ENCODE measurements at places on chromosomes 3 and 15. TPM values are rescaled to one million over a fixed set of nuclear protein-coding genes. Genes with fewer than 3 reads are reported as not detected.

- H3K4me3 ChIP-seq, result peak overlapping the region; percentile 57
- peaks cover 4% of the 10 kb centered on the region for H3K4me1 ChIP-seq
- no peak for DNase-seq
- peaks cover 26% of the 10 kb centered on the region for H3K36me3 ChIP-seq
- H3K27me3 ChIP-seq, result no peaks in the 10 kb centered on the region
- H3K27ac ChIP-seq, result peak overlapping the region; percentile 79
Measured at GRCh38 chr3:47010111-47010712, 30.7 kb downstream of the NBEAL2 start.

DNA sequence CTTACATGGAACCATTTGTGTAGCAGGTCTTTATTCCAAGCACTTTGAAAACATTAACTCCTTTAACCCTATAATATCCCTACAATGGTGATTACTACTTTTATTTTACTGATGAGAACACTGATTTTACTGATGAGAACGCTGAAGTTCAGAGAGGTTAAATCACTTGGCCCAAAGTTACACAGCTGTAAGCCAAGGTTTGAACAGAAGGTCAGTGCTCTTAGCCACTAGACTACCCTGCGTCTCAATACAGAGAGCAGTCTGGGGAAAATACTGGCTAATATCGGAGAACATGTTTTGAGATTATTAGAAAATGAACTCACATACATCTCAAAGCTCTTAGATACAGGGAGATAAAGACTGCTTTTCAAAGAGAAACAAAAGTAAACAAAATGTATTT, 827.2 kb downstream of the FHIT start:
- no peak overlapping the region for H3K4me3 ChIP-seq
- no peaks in the 10 kb centered on the region for H3K4me1 ChIP-seq
- H3K36me3 ChIP-seq, result no peaks in the 10 kb centered on the region
- no peaks in the 10 kb centered on the region for H3K27me3 ChIP-seq
- H3K27ac ChIP-seq, result no peak overlapping the region
- no peak for DNase-seq

The THSD4 gene
- not detected for total RNA-seq

The SLC22A14 gene
- not detected for total RNA-seq

DNA sequence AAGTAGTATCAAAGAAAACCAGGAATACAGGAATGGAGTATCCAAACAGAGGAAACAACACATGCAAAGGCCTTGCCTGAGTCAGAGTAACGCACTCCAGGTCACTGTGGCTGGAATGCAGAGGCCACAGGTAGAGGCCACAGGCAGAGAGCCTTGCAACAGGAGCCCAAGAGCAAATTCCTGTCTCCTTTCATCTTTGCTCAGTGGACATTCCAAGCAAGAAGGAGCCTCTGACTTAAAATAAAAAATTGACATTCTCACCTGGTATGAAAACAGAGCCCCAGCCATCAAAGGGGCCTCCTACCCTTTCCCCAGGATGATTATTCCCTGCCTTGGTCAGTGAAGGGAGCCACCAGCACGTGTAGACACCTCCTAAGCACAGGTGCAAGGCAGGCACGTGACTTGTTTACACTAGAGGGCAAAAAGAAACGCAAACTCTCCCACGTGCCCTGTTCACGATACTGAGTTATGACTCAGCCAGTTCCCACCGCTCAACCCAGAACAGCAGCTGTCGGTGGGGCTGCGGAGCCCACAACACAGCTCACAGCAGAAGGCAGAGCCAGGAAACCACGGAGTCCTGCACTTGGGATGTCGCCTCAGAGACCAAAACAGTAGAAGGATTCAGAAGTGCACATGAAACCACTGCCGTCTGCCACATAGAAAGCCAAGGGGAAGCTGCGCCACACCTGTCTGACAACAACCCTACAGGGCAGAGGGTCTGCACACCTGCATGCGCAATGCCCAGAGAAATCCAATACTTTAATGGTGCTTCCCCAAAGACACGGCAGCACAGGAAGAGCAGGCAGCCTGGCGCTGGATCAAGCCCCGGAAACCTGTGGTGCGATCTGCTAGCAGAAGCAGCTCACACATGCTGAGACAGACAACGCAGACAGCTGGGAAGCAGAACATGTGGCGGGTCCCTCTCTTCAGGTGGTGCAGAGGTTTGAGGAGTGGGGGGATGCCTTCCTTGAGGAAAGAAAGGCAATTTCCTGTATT, 52.1 kb downstream of the ITGB5 start:
- H3K4me1 ChIP-seq, result peaks cover 14% of the 10 kb centered on the region
- peak overlapping the region; percentile 56 for H3K4me3 ChIP-seq
- peaks cover 14% of the 10 kb centered on the region for H3K27me3 ChIP-seq
- H3K36me3 ChIP-seq, result no peaks in the 10 kb centered on the region

DNA sequence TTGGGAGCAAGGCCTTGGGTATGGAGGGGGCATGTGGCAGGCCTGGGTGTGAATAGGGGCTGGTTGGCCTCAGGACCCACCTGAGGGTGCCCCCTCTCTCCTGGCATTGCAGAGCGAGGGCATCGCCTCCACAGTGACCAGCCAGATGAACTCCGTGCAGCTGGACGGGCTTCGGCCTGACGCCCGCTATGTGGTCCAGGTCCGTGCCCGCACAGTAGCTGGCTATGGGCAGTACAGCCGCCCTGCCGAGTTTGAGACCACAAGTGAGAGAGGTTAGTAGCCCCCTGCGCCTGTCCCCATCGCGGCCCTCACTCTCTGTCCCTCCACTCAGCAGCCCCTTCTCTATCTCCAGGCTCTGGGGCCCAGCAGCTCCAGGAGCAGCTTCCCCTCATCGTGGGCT, 16.0 kb downstream of the EPHB3 start:
- DNase-seq, result no peak
- no peaks in the 10 kb centered on the region for H3K36me3 ChIP-seq
- H3K4me1 ChIP-seq, result no peaks in the 10 kb centered on the region
- peaks cover 2% of the 10 kb centered on the region for H3K27me3 ChIP-seq
- H3K27ac ChIP-seq, result no peak overlapping the region

The SEMA3B gene
- total RNA-seq, result 1.6 TPM

GRCh38 chr3:108985844-108986243, 32.2 kb upstream of the GUCA1C start:
- peaks cover 18% of the 10 kb centered on the region for H3K27me3 ChIP-seq
- no peak for DNase-seq
- no peak overlapping the region for H3K4me3 ChIP-seq
- no peaks in the 10 kb centered on the region for H3K4me1 ChIP-seq

- no peaks in the 10 kb centered on the region for H3K27me3 ChIP-seq
- H3K36me3 ChIP-seq, result no peaks in the 10 kb centered on the region
Measured at GRCh38 chr3:196700801-196701200, 11.2 kb downstream of the CEP19 start.

DNA sequence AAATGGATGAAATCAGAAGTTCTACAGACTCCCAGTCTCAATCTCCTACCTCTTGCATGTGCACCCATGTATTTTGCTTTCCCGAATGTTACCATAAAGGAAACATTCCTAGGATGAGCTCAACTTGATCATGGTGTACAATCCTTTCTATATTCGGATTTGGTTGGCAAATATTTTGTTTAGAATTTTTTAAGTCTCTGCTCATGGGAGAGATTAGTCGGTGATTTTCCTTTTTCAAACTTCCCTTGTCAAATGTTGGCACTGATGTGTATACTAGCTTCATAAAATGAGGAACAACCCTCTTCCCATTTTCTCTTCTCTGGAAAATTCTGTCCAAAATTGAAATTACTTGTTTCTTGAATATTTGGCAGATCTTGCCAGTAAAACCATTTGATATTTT, 317.6 kb upstream of the RASGRP1 start:
- H3K4me3 ChIP-seq, result no peak overlapping the region
- no peak overlapping the region for H3K27ac ChIP-seq
- DNase-seq, result no peak
- peaks cover 3% of the 10 kb centered on the region for H3K27me3 ChIP-seq

The GCNT3 gene
- total RNA-seq, result not detected

DNA sequence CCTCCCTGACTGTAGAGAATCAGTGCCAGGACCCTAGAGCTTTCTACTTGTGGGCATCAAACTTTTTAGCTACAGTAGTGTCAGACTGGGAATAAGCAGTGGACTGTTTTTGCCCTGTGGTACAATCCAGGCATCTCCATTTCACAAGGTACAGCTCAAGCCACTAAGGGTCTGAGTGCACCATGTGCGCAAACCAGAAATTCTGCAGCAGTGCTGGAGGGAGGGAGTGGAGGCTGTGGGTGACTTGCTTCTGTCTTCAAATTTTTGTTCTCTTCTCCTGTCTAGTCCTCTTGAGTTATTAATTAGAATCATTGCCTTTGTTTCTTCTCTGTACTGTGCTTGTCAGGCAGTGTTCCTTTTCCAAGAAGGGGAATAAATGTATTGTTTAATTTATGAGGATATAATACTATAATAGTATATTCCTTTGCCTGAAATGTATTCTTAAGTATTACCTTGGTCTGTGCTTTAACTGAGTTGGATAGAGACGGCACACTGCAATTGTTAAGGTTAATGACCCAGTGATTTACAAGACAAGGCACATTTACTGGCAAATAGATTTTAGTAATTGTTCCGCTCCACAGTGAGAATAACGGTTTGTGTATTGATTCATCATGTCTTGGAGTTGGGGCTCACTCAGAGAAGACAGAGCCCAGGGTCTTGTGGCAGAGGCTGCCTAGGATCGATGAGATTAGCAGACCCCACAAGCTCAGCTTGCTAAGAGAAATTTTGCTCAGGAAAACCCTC, 390.6 kb upstream of the CFAP20DC start:
- peaks cover 37% of the 10 kb centered on the region for H3K4me1 ChIP-seq
- H3K4me3 ChIP-seq, result no peak overlapping the region
- H3K36me3 ChIP-seq, result no peaks in the 10 kb centered on the region
- no peak overlapping the region for H3K27ac ChIP-seq
- no peak for DNase-seq

The REC114 gene
- not detected for total RNA-seq

The UCN2 gene
- total RNA-seq, result not detected

Data from activated CD4-positive, alpha-beta T cell treated with anti-CD3 and anti-CD28 coated beads for 36 hours (primary cell).